ENCODE measurements at places on chromosomes 3 and 15.
A peak's percentile ranks its signal among the peaks of the same experiment; 100 is the strongest.

DNA sequence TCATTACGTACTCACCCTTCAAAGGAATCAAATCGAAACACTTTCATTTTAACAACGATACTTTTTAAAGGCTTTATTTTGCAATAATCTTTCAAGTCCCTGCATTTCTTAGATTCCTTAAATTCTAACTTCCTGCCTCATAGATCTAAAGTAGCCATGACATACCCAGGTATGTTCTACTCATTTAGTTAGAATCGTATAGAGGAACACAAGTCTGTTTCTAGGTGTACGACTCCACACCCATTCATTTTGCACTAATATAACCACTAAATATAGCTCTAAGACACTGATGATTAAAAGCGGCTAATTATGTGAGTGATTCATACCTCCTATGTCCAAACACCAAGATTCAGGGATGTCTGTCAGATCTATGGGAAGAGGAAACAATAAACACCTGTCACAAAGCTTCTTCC lies 1.3 kb downstream of the ATP13A3 start:
- DNase-seq: no peak

DNA sequence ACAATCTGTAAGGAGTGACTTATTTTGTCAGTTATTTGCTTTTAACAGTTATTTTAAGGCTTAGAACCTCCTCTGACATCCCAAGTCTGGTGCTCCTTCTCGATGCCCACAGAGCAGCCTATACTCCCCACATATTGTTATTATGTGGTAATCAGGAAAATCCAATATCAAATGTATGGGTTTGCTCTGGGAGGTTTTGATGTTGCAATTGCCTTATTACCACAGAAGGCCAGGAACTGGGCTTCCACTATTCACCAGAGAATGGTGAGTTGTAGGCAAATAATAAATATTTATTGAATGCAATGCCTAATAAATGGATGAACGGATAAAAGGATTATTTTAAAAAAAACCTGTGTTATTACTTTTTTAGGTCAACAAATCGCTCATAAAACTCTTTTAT lies 12.2 kb downstream of the NEK10 start:
- DNase-seq: no peak

DNA sequence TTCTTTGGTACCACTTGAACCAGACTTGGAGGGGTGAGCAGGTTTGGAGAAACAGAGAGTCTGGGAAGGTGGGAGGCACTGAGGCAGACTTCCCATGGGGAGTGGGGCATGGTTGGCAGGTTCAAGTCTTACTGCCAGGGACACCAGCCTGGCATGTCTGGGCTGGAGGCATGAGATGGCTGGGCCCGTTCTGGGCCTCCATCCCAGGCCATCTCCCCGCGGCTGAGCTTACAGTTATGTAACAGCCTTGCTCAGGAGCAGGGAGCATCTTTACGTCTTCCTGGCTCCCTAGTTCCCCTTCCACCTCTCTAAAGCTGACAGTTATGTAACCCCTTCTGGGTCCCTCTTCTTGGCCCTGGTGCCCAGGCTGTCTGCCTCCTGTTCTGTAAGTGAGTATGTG lies 12.4 kb downstream of the VIPR1 start:
- DNase-seq: no peak

- no peak for DNase-seq
These were observed 29.8 kb downstream of the NFKBIZ start for GRCh38 chr3:101879102-101879501.

DNA sequence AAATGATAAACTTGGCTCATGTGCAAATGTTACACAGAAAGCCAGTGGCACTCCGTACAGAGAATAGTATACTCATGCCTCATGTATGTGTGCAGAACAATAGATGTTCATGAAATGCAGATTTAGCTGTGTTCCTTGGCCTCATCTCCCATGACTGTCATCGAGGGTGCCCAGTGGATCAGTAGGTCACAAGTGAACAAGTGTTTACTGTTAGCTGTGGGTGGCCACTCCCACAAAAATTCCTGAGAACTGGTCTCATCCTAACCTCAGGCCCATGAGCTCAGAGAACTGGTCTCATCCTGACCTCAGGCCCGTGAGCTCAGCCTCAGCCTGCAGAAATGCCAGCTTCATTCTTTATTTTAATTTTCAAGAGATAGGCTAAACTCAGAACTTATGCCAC lies 124.1 kb downstream of the GADL1 start:
- DNase-seq: peak; percentile 21

DNA sequence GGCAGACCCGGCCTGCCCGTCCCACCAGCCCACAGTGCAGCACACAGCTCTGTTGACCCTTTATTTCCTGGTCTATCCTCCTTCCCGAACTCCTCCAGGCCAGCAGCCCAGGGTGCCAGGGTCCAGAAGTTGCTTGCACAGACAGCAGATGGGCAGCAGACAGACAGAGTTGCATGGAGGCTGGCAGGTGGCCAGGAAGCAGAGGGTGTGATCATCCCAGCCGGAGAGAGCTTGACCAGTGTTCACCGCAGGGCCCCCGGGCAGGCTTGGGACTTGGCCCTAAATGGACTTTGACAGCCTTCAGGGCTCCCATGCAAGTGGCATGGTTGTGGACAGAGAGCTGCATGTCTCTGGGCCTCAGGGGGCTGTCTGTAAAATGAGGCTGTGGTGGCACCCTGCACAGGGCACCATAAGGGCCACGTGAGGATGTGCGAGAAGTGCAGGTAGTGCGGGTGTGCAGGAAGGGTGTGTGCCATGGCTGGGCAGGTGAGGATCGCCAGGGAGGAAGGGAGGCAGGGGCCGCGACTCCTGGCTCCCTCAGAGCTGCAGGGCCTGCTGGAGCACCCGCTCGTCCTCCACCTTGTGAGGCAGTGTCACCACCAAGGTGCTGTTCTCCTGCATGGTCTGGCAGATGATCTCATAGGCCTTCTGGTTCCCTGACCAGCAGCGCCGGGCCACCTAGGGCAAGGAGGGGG lies 6.3 kb upstream of the ZXDC start:
- no peak for DNase-seq

DNA sequence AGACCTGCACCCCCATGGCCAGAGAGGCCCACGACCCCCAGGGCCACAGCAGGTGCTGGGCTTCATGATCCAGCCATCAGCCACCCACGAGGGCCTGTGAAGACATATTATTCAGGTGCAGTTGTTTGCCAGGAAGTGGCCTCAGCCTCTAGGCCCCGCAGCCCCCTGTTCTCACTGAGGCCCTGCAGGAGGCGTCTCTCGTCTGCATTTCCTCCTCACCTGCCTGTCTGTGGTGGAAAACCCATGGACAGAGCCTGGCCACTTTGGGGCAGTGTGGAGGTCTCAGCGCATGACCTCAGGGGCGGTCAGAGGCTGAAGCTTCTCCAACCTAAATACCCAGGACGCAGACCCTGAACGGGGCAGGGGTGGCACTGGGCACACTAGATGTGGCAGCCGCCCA lies 18.6 kb downstream of the UROC1 start:
- no peak for DNase-seq

DNA sequence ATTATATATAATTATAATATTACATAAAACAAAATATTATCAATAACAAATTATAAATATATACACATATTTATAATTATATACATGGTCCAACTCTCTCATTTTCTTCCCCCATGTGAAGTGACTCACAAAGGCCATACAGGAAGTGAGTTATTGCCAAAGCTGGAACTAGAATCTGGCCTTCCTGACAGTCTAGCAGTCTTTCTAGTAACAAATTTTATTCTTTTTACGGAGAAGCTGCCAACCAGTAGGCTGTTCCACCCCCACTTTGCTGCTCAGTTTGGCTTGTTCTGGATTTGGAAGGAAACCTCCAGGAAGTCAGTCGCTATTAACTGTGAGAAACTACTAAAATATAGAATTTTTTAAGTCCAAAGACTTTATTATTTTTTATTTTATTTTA lies 79.6 kb downstream of the DHX36 start:
- no peak for DNase-seq

DNA sequence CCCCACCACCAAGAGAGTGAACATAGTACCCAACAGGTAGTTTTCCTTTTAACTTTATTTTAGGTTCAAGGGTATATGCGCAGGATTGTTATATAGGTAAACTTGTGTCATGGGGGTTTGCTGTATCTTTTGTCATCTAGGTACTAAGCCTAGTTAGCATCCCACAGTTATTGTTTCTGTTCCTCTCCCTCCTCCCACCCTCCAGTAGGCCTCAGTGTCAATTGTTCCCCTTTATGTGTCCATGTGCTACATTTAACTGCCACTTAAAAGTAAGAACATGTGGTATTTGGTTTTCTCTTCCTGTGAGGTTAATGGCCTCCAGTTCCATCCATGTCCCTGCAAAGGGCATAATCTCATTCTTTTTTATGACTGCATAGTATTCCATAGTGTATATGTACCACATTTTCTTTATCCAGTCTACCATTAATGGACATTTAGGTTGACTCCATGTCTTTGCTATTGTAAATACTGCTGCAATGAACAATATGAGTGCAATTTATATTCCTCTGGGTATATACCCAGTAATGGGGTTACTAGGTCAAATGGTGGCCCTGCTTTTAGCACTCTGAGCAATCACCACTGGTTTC lies 66.2 kb downstream of the ST3GAL6 start:
- no peak for DNase-seq

DNA sequence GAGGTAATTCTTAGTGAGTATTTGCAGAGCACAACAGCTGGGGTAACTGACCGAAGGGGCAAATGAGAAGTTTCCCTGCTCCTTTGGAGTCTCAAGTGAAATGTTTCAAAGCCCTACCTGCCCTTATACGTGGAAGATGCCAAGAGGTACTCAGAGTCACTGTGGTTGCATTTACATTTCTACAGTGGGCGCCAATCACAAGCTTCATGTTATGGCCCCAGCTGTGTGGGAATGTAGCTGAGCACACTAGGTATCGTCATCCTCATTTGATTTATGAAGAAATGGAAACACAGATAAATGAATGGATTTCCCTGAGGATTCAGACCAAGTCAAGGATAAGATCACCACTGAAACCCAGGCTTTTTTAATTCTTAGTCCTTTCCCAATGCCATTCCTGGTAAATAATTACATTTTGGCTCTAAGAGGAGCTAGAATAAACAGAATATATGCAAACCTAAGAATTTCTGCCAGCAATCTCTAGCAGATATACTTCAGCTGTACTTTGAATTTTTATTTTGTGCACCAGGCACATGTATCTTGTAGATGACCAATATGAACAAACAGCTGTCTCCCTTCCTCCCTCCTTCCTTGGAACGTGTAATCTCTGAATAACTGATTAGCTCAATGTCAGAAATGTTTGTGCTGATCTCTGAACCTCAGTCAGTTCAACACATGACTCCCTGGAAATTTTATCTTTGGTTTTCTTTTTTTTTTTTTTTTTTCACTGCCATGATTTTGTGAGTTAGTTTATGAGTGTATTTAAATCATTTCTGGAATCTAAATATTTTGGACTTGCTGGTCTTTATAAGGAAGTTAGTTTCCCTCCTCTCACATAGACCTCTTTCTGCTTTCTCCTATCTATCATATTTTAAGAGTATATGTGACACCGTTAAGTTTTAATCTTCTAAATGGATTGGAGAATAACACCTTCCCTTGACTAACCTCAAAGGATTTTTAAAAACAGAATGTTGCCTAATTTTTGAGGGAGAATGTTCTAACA lies 69.2 kb downstream of the MAP2K5 start:
- no peak for DNase-seq

- DNase-seq: no peak
These were observed 69.9 kb downstream of the NSUN3 start for GRCh38 chr3:94132777-94133176.

DNA sequence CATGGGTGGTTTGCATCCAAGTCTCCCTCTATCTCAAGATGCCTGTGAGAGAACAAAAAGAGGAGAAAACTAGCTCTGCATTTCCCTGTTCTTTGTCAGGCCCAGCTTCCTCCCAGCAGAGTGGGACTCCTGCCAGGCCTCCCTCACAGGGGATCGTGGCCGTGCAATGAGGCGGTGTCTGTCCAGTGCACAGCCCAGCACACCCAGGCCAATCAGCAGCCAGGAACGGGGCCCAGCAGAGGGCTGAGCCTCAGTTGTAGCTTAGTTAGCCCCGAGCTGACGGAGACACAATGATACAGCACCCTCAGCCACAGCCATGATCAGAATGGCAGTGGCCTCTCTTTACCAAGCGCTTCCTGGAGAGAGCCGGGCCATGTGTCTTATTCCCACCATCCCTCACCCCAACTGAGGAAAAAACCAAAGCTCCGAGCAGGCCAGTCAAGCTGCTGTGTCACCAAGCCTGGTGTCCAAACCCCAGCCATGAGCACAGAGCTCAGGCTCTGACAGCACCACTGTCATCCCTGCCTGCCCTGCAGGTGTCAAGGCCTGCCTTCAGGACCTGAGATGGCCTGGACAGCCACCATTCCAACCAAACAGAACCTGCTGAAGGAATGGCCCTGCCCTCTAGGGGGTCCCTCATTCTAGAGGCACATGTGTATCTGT lies 71.1 kb downstream of the DNAJB8 start:
- no peak for DNase-seq

DNA sequence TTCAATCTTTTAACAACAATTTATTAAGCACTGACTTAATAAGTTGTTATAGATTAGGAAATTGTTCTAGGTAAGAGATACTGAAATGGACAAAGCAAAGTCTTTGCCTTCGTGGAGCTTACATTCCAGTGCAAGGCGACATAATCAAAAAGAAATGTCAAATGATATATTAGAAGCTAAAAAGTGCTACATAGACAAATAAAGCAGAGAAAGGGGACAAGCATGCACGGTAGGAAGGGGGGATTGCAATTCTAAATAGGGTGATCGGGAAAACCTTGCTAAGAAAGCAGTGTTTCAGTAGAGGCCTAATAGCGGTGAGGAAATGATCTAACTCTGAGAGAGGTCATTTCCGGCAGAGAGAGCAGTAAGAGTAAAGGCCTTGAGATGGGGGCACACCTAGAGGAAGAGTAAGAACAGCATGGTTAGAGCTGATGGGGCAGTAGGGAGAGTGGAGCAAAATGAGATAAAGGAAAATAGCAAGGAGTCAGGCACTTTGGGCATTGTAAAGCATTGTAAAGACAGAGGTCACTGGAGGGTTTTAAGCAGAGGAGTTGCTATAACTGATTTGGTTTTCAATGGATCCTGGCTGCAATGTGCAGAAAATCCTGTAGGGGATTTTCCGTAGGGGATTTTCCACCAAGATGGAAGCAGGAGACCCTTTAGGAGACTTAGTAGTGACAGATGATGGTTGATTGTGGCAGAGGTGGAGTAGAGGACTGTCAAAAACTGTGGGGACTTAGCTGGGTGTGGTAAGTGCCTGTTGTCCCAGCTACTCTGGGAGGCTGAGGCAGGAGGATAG lies 71.7 kb upstream of the CFAP20DC start:
- DNase-seq: no peak

DNA sequence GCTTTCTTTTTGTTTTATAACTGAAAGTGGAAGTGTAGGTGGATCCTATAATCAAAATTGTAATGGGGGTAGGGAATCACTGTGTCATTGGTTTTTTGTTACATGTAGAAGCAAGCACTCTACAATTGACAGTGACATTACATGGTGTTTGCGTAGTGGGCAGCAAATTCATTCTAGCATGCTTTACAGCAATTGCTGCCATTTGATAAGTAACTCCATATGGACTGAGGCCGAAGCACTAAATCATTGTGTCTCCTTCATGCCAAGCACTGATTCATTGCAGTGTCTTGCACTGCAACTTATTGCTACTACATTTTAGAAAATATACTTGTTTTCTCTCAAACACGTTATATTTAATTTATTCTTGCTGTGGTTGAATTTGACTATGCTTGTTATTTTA lies 933.9 kb downstream of the NSUN3 start:
- no peak for DNase-seq

- peak; percentile 17 for DNase-seq
These were observed 64.2 kb downstream of the SCAPER start for GRCh38 chr15:76840830-76841460.

Measured in HuH-7 (cell line).